ENCODE measurements at places on chromosomes 6 and 20. TPM values are rescaled to one million over a fixed set of nuclear protein-coding genes. Genes with fewer than 3 reads are reported as not detected.

Gene TINAG
- total RNA-seq, result 25.2 TPM

Gene EYS
- 0.60 TPM for total RNA-seq

Gene CALHM5
- total RNA-seq, result 0.85 TPM

Gene GINS1
- 8.6 TPM for total RNA-seq

Gene BCAS4
- 2.9 TPM for total RNA-seq

Gene LSM2
- 35.5 TPM for total RNA-seq

Gene ZC2HC1B
- total RNA-seq, result not detected

Gene IL17F
- total RNA-seq, result not detected

Gene ADGB
- 2.1 TPM for total RNA-seq

Gene COL21A1
- total RNA-seq, result 2.1 TPM

Gene RNF182
- 0.09 TPM for total RNA-seq

Gene FRK
- 23.2 TPM for total RNA-seq

Gene HIVEP1
- total RNA-seq, result 27.6 TPM

Gene SOX18
- 12.6 TPM for total RNA-seq

Gene HLA-DPB1
- total RNA-seq, result 55.0 TPM

Gene ZBTB12
- total RNA-seq, result 3.4 TPM

Gene C6orf132
- 57.6 TPM for total RNA-seq

Gene FAM209B
- total RNA-seq, result not detected

Gene BTN1A1
- not detected for total RNA-seq

Gene HTR1E
- not detected for total RNA-seq

Gene CTNNBL1
- total RNA-seq, result 31.0 TPM

Gene PEX6
- total RNA-seq, result 38.6 TPM

Gene TNFRSF6B
- not detected for total RNA-seq

Gene RUNX2
- 2.0 TPM for total RNA-seq

Gene SLC17A9
- total RNA-seq, result 6.4 TPM

Gene ATAT1
- total RNA-seq, result 18.4 TPM

Gene HRH3
- 0.09 TPM for total RNA-seq

Gene UNC5CL
- 7.4 TPM for total RNA-seq

Gene COX4I2
- 0.90 TPM for total RNA-seq

Gene GPANK1
- total RNA-seq, result 17.7 TPM

Gene OPN5
- total RNA-seq, result not detected

Gene SIRPB1
- 6.0 TPM for total RNA-seq

Gene RIMS4
- total RNA-seq, result 0.51 TPM

Gene BHLHE23
- total RNA-seq, result not detected

Gene BTNL2
- total RNA-seq, result not detected

Gene CNR1
- 17.3 TPM for total RNA-seq

Gene RAB32
- 39.9 TPM for total RNA-seq

Gene MMP24
- 0.58 TPM for total RNA-seq

Gene STMND1
- 0.53 TPM for total RNA-seq

Gene SLC22A16
- total RNA-seq, result not detected

Gene MAS1
- total RNA-seq, result not detected

Gene CD93
- total RNA-seq, result 24.2 TPM

Gene LCA5
- 5.5 TPM for total RNA-seq

Gene HLA-DQB2
- not detected for total RNA-seq

All from mucosa of descending colon (tissue), 3 donors.